ENCODE measurements at places on chromosomes 3 and 15.

DNA sequence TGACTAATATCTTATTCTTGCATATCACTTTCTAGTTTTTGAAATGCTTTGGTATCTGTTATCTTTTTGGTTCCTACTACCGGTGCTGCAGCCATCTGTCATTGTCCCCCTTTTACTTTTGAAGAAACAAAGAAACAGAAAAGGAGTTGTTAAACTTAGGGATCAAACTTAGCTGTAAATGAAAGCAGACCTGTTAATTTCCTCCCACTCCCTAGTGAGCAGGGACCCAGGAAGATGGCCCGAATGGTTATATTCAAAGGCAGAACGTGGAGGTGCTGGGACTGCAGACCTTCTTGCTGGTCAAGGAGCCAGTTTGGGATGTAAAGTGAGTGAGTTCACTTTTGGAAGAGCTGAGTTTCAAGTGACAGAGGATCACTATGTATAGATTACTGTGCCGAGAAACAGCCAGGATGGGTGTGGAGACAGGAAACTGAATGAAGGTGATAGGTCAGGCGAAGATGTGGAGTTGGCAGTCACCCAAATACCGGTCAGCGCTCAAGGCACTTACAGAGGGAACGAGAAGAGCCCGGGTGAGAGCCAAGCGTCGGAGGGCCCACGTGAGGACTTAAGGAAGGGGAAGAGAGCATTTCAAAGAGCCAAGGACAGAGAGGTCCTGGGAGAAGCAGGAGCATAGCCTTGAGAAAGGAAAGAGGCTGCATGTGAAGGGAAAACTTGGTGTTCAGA, 20.1 kb downstream of the KBTBD8 start:
- DNase-seq: no peak

DNA sequence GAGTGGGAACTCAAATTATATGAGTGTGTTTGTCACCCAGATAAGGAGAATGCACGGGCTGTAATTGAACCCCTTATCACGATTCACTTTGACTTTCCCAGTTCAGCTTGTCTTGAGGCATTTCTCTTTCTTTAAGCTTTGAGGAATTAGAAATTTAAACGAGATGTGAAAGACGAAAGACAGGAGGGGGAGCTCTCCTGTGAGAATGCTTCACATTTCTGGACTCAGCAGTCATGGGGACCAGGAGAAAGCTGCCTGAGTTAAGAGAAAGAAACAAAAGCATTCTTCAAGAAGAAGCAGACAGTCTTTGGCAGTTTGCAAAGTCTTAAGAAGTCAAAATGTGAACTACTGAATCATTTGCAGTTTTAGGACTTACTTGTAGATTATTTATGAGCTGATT, 205.6 kb downstream of the NECTIN3 start:
- DNase-seq: no peak

DNA sequence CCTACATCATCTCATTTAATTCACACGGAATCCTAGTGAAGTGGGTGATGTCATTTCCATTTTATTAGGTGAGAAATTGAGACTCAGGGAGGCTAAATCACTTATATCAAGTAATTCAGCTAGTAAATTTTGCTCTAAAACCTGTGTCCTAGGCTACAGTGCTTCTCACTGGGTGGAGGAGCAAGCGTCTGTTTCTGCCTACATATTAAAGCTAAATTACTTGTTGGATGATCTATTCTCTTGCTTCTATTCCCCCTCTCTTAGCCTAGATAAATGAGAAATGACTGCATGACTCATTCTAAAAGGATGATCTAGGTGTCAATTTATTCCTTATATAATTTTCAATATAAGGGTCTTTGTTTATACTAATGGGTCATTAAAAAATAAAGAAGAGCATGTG, 37.8 kb upstream of the RBP1 start:
- no peak for DNase-seq

- no peak for DNase-seq
Measured at GRCh38 chr3:153552887-153553604, 391.0 kb downstream of the RAP2B start.

- no peak for DNase-seq
Measured at GRCh38 chr15:96331144-96331944, 844 bp downstream of the NR2F2 start.

GRCh38 chr3:118511402-118511801, 523.2 kb downstream of the IGSF11 start:
- no peak for DNase-seq

DNA sequence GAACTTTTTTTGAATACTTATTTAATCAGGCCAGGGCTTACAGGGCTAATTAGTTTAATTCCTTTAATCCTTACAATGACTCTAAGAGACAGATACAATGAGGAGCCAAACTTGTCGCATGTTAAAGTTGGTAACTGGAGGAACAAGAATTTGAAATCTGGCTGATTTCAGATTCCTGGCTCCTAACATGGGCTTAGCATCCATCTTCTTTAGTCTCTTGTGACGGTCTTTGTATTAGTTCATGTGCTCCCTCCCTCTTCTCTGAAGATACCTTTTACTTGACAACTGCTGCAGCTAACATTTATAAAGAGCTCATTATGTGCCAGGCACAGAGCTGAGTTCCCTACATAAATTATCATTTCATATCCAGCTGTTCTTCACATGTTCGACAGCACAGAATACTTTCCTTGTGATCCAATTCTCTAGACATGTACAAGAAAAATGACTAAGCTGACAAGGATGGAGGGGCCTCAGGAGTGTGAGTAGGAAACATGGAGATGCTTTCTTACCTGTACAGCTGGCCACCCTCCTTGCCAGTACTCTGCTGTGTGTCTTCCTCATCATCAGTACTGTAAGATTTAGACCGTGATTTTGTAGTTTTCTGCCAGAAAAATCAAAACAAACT, 206.8 kb upstream of the STRIT1 start:
- DNase-seq: no peak

DNA sequence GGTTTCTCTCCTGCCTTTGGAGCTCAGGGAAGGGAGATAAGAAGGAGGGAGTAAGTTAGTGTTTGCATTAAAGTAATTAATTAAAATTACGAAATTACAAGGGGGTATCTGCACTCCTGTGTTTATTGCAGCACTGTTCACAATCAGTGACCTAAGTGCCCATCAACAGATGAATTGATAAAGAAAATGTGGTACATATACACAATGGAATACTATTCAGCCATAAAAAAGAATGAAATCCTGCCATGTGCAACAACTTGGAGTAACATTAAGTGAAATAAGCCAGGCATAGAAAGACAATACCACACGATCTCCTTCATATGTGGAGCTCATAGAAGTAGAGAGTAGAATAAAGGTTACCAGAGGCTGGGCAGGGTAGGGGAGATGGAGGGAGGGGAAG, 202.0 kb downstream of the SHQ1 start:
- no peak for DNase-seq

GRCh38 chr3:193556841-193557240, 2.1 kb upstream of the ATP13A4 start:
- no peak for DNase-seq

DNA sequence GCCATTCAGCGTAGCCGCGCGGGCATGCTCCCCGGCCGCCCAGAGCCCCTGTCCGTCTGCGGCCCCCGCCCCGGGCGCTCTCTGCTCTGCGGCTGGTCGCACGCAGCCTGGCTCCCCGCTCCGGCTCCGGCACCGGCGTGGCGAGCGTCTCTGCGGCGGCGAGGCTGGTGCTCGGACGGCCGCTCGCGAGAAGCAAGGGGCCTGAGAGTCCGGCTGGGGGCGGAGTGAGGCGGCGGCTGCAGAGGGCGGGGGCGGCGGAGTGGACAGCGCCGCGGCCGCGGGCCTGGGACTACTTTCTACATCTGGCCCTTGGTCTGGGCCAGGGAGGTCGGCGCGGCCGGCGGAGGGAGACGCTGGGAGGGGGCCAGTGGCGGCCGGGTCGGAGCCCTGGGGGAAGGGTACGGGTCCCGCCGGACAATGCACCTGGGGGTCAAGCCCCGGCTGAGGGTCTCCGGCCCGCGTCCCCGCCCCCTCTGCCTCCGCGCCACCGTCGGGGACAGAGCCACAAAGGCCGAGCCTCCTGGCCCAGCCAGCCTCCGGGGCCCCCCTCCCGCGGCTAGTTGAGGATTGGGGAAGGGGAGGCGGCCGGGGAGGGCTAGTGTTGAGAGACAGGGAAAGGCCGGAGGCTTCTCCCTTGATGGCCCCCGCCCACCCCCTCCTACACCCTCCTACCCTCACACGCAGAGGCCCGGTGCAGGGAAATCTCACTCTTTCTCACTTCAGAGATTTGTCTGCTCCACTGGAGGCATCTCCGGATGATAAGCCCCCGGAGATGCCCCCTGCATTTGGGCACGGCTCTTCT, at the start of gene PRTG:
Gene PRTG (minus strand): TSS at position 226 of the 802 bp plus-strand sequence. CDS start 221 bp downstream, at position 5.
- no peak for DNase-seq

DNA sequence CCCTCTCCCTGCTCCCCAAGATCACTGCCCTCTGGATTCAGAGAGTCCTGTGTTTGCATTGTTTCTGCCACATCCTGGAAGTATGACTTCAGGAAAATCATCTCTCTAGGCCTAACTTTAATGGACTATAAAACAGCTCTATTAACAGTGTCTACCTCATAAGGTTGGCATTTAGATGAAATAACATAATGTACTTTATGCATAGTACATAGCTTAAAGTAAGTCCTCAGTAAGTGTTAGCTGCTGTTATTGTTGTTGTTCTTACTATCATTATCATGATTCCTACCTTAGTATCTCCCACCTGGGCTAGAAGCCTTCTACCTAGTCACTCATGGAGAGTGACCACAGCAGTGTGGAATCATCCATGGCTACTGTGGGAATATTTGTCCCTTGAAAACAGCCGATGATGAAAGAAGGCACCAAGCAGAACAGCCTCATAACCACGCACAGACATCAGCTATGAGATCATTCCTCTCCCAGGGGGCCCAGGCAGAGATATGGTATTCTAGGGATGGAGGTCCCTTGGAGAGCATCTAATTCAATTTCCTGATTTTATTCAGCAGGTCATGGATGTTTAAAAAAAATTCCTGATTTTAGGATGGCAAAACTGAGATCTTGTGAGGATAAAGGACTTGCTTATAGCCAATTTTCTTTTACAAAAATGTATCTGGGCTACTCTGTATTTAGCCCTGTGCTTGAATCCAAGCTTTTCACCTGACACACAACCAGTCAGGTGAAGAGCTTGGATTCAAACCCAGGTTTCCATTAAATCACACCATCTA, 1.9 kb downstream of the FSD2 start:
- DNase-seq: no peak

- no peak for DNase-seq
Measured at GRCh38 chr3:42728668-42729364, 26.2 kb upstream of the HHATL start.

- DNase-seq: no peak
Measured at GRCh38 chr3:189295089-189295488, 123.3 kb downstream of the TPRG1 start.

DNA sequence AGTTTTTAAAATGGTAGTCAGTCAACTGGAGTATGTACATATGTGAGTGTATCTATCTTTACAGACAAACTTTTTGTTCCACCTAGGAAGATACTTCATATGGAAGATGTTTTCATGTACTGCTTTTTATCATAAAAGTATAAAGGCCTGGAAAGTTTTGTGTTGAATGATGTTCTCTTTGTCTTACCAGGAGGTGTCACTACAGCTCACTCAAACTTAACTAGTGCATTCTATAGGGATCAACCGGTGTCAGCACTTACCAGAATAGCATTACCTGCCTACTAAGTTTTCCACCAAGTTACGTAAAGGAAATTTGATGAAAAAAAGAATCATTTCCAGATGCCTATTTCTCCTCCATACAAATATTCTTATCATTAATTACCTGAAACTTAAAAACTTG, 522.6 kb upstream of the SEMA6D start:
- DNase-seq: no peak

DNA sequence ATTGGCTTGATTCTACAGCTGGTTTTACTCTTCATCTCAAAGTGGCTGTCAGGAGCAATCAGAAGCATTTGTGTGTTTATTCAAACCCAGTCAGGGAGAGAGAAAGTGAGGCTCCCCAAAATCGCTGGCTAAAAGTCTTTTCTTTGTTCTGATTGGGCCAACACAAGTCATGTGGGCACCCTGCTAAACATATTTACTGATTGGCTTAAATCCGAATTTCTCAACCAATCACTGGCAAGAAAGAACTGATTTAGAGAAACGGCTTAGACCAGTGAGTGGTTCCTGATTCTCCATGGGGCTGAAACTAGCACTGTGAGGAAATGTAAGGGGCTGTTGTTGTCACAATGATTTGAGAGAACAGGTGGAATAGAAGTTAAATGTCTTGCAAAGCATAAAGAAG, 98.9 kb upstream of the PDZRN3 start:
- no peak for DNase-seq

GRCh38 chr3:195546130-195546560, 3.0 kb upstream of the PPP1R2 start:
- no peak for DNase-seq

DNA sequence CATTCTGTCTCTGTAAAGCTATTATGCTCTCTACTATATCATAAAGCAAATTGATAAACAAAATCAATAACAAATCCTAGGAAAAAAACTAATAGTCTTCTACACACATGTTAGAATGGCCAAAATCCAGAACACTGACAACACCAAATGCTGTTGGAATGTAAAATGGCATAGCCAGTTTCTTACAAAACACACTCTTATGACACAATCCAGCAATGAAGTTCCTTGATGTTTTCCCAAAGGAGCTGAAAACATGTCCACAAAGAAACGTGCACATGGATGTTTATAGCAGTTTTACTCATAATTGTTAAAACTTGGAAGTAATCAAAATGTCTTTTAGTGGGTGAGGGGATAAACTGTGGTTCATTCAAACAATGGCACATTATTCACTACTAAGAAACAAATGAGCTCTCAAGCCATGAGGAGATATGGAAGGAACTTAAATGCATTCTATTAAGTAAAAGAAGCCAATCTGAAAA, 32.7 kb downstream of the CADM2 start:
- DNase-seq: no peak

DNA sequence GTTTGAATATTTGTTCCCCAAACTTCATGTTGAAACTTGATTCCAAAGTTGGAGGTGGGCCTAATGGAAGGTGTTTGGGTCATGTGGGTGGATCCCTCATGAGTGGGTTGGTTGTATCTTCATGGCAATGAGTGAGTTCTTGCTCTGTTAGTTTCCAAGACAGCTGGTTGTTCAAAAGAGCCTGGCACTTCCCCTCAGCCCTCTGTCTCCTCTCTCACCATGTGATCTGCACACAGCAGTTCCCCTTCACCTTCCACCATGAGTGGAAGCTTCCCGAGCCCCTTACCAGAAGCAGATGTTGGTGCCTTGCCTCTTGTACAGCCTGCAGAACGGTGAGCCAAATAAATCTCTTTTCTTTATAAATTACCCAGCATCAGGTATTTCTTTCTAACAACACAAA, 327.1 kb upstream of the SLCO3A1 start:
- DNase-seq: no peak

GRCh38 chr3:49563040-49563578, 8.8 kb downstream of the BSN start:
- DNase-seq: no peak

DNA sequence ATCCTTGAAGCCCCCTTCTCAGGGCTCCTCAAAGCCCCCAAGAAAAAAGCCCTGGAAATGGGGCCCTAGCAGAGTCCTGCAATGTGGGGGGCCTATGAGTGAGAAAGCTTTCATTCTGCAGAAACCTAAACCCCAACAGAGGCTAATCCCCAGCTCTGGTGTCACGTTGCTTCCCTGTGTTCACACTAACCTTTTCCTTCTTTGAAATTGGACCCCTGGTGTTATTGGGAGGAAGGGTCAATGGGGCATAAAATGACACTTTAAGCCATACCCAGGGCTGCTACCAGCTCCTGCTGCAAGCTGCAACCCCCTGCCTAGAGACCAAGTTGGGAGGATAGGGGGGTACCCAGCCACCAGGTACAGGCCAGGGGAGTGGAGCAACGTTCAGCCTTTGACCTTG, 2.1 kb downstream of the CYP1A2 start:
- DNase-seq: no peak
